ENCODE measurements at places on chromosomes 7 and 10. TPM values are rescaled to one million over a fixed set of nuclear protein-coding genes. Genes with fewer than 3 reads are reported as not detected.

The MYH16 gene
- 0.03 TPM for polyA plus RNA-seq

The SEMA3D gene
- polyA plus RNA-seq: 1.5 TPM

The SRPK2 gene
- 37.8 TPM for polyA plus RNA-seq

The GARIN1A gene
- polyA plus RNA-seq: 4.8 TPM

The BHLHA15 gene
- polyA plus RNA-seq: 0.57 TPM

The OR9A2 gene
- polyA plus RNA-seq: not detected

- H3K27me3 ChIP-seq: no peaks in the 10 kb centered on the region
- H3K36me3 ChIP-seq: no peaks in the 10 kb centered on the region
Observed at GRCh38 chr10:78407966-78408365, 374.3 kb downstream of the RPS24 start.

DNA sequence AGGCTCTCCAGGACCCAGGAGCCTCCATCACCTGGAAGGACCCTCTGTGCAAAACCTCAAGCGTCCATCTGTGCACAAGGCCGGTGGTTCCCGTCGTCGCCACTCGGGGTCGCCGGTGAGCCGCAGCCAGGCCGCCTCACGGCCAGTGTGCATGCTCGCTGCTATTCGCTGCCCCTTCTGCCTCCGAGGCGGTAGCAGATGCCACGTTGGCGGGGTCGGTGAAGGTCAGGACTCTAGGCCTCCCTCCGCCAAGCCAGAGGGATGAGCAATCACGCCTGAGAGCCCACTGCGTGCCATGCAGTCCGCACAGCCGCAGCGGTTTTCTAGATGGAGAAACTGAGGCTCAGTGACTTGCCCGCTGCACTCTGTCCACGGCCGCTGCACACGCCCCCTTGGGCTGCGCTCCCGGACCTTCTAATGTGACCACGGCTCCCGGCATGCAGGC lies 5.7 kb downstream of the UPK3B start:
- DNase-seq: no peak
- no peaks in the 10 kb centered on the region for H3K36me3 ChIP-seq
- no peak overlapping the region for H3K27ac ChIP-seq
- H3K4me1 ChIP-seq: peaks cover 8% of the 10 kb centered on the region

GRCh38 chr10:11813855-11814567 lies 9.1 kb upstream of the PROSER2 start:
- no peak overlapping the region for H3K4me3 ChIP-seq
- no peaks in the 10 kb centered on the region for H3K27me3 ChIP-seq
- no peaks in the 10 kb centered on the region for H3K36me3 ChIP-seq
- H3K4me1 ChIP-seq: no peaks in the 10 kb centered on the region
- no peak overlapping the region for H3K27ac ChIP-seq
- DNase-seq: no peak

- H3K27me3 ChIP-seq: no peaks in the 10 kb centered on the region
- no peak overlapping the region for H3K27ac ChIP-seq
- no peak overlapping the region for H3K4me3 ChIP-seq
- H3K4me1 ChIP-seq: no peaks in the 10 kb centered on the region
Observed at GRCh38 chr10:49307921-49308320, 9.0 kb downstream of the C10orf71 start.

- H3K4me3 ChIP-seq: no peak overlapping the region
- DNase-seq: peak; percentile 87
- peak overlapping the region; percentile 60 for H3K27ac ChIP-seq
- H3K36me3 ChIP-seq: no peaks in the 10 kb centered on the region
- no peaks in the 10 kb centered on the region for H3K4me1 ChIP-seq
Observed at GRCh38 chr7:57403601-57404342, 46.2 kb upstream of the ZNF716 start.

- no peak overlapping the region for H3K4me3 ChIP-seq
- H3K36me3 ChIP-seq: no peaks in the 10 kb centered on the region
- H3K27ac ChIP-seq: no peak overlapping the region
- H3K4me1 ChIP-seq: no peaks in the 10 kb centered on the region
- no peaks in the 10 kb centered on the region for H3K27me3 ChIP-seq
Observed at GRCh38 chr7:99170730-99171074, 26.8 kb upstream of the SMURF1 start.

DNA sequence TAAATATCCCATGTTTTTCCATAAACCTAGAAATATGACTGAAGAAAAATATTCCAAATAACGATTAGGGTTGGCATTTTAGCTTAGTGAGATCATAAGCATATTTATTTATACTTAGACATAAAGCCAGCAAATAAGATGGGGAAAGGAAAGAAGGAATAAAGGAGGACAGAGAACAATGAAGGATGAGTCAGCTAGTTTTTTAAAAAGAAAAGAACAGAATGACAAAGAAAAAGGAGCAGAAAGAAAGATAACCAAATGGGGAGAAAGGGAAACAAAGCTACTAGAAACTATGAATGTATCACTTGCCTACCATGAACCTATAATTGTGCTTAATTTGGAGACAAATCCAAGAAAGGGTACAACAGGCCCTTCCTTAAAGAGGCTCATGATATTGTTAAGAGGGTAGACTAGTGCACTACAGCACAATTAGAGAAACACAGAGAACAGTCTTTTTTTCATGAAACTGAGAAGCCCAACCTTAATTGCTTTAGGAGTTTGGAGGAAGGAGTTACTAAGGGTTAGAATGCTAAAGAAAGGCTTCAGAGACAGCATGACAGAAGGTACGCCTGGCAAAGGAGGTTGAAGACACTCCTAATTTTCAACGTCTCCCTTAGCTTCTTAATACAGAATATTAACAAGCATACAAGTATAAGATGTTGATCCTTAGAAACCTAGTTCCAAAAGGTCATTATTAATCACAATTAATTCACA lies 23.9 kb downstream of the HERPUD2 start:
- no peak for DNase-seq
- no peaks in the 10 kb centered on the region for H3K27me3 ChIP-seq
- H3K36me3 ChIP-seq: peaks cover 13% of the 10 kb centered on the region
- no peak overlapping the region for H3K4me3 ChIP-seq
- no peaks in the 10 kb centered on the region for H3K4me1 ChIP-seq

DNA sequence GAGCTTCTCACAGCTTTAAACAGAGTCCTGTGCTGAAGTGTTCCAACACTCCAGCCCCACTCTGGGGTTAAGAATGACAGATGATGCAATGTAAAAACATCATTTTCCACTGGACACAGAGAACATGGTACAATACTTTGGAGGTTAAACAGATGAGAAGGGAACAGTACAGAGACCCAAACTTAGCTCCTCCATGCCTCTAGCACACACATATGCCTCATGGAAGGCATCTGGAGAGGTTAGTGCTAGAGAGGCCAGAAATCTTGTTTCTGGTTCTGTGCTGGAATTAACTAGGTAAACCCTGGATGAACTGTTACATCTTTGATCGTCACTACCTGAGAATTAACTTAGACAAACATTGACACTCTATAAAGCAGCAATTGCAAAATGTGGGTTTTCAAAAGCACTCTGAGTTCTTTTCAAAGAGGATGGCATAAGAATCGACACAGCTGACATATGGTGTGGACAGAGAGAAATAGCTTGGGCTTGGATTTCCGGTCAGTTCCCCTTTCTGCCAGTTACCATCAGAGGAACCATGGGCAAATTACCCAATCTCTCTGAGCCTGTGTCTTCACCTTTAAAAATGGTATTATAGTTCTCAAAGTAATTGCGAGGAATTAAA lies 81.9 kb downstream of the KCNMA1 start:
- no peak for DNase-seq
- H3K27me3 ChIP-seq: no peaks in the 10 kb centered on the region
- no peaks in the 10 kb centered on the region for H3K4me1 ChIP-seq
- no peaks in the 10 kb centered on the region for H3K36me3 ChIP-seq
- H3K4me3 ChIP-seq: no peak overlapping the region

- no peak overlapping the region for H3K4me3 ChIP-seq
- no peak for DNase-seq
- H3K4me1 ChIP-seq: peaks cover 59% of the 10 kb centered on the region
- H3K27ac ChIP-seq: peak overlapping the region; percentile 48
- H3K27me3 ChIP-seq: no peaks in the 10 kb centered on the region
- H3K36me3 ChIP-seq: peaks cover 61% of the 10 kb centered on the region
Observed at GRCh38 chr10:77841711-77842375, 84.7 kb downstream of the DLG5 start.

DNA sequence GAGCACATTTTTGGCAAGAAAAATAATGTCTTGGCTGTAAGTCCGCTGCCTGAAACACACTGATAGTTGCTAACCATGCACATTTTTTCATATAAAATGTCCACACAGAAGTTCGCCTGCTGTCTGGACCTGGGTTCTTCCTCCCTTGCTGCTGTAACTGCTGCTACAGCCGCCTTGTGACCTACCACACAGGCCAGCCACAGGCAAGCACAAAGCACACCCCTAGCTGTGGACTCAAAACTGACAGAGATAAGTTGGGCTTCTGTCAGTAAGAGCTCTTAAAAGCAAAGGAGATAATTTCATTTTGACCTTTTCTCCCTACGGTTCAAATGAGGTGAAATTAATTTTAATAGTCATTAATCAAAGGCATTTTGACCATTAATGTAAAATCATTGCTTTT lies 354.7 kb downstream of the OTUD1 start:
- H3K36me3 ChIP-seq: no peaks in the 10 kb centered on the region
- no peak overlapping the region for H3K27ac ChIP-seq

DNA sequence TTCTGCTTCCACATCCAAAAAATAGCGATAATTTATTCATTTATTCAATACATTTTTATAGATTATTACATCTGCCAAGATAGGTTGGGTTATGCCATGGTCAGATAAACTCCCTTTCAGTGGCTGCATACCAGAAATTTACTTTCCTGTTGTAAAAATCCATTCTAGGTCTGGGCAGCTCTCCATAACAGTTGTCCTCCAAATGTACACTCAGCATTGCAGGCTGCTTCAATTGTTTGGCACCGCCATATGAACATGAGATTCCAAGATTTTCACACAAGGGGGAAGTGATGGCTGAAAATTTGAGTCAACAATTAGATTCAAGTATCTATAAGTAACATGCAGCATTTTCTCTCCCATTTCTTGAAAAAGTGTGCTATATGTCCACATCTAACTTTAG lies 568.7 kb downstream of the ETV1 start:
- no peak for DNase-seq
- no peak overlapping the region for H3K4me3 ChIP-seq
- H3K4me1 ChIP-seq: no peaks in the 10 kb centered on the region
- no peaks in the 10 kb centered on the region for H3K27me3 ChIP-seq
- no peak overlapping the region for H3K27ac ChIP-seq

DNA sequence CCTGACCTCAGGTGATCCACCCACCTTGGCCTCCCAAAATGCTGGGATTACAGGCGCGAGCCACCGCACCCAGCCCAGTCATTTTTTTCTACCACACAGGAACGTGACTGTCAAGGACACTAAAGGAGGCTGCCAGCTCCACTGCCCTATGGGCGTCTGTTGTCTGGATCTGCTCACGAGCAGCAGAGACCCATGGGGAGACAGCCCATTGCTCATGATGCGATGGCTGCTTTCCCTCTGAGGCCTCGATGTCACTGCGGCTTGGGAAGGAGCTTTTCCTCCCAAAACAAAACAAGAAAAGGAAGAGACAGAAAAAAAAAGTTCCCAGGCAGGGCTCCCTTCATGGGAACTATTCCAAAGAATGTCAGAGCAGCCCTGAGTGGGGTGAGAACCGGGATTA lies 70.5 kb downstream of the DENND2A start:
- no peak overlapping the region for H3K27ac ChIP-seq
- H3K27me3 ChIP-seq: no peaks in the 10 kb centered on the region
- DNase-seq: no peak
- H3K4me3 ChIP-seq: no peak overlapping the region
- no peaks in the 10 kb centered on the region for H3K36me3 ChIP-seq

DNA sequence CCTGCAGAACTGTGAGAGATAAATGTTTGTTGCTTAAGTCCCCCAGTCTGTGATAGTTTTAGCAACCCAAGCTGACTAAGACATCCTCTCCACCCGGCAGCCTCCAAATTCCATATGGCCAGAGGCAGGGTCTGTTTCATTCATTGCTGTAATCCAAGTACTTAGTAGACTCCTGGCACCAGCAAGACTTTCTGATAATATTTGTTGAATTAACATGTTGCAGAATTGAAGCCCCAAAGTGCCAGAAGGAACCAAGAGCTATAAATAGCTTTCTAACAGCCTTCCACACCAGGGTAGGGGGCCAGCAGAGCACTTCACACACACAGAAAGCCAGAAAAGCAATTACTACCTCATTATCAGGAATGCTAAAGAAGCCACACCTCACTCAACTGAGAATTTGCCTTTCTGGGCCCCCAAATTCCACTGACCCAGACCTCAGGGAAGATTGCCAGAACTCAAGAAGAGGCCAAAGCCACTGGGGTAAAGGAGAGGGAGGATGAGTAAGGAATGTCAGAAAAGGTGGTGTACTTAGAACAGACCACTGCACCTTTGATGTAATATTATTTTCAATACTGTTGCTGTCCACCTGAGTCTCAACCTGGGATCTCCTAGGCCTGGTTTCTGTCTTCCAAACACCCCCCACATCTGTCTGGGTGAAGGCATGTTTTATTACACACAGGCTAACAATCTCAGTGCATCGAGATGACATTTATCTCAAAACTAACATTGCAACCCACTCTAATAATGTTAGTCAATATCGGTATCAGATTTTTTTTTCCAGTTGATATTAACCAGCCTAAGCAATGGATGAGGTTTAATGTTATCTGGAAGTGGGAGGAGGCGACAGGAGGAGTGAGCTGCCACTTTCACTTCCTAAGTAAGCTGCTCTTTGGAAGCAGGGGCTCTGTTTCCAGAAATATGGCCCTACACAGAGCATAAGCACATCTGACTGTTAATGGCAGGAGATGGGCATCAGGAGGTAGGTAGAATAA lies 5.5 kb downstream of the NOD1 start:
- H3K4me1 ChIP-seq: peaks cover 18% of the 10 kb centered on the region
- no peak overlapping the region for H3K4me3 ChIP-seq
- no peak overlapping the region for H3K27ac ChIP-seq
- no peak for DNase-seq

DNA sequence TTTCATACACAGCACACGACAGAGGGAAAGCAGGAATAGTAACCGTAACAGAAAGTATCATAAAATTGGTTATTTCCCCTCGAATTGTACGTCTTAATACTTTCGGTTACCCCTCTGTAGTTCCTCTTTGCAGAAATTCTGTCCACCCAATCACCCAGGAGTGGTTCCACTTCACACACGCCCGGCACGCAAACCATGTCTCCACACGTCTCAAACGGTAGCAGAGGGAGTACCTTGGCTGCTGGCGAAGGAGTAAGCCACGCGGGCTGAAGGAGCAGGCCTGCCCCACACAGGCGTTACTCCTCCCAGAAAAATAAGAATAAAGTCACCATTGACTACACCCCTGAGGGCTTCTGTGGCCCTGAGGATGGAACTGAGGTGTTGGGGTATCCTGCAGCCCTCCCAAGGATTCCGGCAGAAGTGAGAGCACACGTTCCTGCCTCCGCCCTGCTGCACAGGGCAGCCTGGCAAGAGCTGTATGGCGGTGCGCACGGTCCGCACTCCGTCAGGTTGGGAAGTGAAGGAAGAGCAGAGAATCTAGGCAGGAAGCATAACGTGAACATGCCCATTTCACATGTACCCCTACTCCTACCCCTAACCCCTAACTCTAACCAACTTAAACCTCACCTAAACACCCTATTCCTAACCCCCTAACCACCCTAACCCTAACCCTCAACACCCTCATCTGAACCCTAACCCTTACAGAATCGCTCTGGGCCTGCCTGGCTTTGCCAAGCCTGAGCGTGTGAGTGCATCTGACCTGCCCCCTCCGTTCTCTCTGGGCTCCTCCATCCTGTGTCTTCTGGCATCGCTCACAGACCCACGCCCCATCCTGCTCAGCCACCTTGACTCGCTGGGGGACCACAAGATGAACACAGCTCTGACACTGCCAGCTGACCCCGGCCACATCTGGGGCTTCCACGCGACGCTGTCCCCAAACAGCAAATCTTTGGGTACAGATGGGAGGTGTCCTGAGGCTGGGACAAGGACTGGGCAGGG lies 18.2 kb downstream of the GPR146 start:
- H3K4me3 ChIP-seq: no peak overlapping the region
- H3K36me3 ChIP-seq: no peaks in the 10 kb centered on the region
- no peaks in the 10 kb centered on the region for H3K27me3 ChIP-seq
- H3K27ac ChIP-seq: no peak overlapping the region
- no peak for DNase-seq

All from adrenal gland (tissue), 19 donors.